ENCODE measurements at places on chromosomes 3 and 15.

- DNase-seq: no peak
Observed at GRCh38 chr15:78070049-78070700, 7.3 kb downstream of the TBC1D2B start.

DNA sequence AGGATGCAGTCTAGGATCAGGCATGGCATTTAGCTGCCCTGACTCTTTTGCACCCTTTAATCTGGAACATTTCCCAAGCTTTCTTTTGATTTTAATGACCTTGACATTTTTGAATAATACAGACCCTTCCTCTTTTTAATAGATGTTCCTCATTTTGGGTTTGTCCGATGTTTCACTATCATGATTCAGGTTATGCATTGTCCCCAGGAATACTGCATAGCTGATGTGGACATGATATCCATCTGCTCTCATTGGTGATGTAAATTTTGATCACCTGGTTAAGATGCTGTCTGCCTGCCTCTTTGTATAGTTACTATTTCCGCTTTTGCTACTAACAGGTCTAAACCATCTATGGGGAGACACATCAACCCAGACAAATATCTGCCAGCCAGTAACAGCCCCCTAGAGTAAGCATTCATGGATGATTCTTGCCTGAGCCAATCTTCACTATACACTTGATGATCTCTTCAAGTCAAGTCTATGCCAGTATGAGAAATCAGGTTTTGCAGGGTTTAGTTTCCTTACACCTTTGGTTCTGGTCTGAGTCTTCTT lies 50.6 kb upstream of the ULK4 start:
- DNase-seq: no peak

GRCh38 chr15:34927726-34928125 lies 41.8 kb downstream of the AQR start:
- no peak for DNase-seq

GRCh38 chr3:54914180-54914579 lies 13.7 kb downstream of the LRTM1 start:
- no peak for DNase-seq

- peak; percentile 57 for DNase-seq
Observed at GRCh38 chr15:79923079-79923514, 26.3 kb upstream of the MTHFS start.

DNA sequence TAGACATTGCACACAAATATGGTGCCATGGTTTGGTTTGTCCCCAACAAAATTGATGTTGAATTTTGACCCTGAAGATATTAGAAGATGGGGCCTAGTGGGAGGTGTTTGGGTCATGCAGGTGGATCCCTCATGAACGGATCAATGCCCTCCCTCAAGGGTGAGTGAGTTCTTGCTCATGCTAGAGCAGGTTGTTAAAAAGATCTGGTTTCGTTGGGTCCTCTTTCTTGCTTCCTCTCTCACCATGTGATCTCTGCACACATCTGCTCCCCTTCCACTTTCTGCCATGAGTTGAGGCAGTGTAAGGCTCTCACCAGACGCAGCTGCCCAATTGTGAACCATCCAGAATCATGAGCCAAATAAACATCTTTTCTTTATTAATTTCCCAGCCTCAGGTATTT lies 87.8 kb upstream of the MDFIC2 start:
- DNase-seq: no peak

DNA sequence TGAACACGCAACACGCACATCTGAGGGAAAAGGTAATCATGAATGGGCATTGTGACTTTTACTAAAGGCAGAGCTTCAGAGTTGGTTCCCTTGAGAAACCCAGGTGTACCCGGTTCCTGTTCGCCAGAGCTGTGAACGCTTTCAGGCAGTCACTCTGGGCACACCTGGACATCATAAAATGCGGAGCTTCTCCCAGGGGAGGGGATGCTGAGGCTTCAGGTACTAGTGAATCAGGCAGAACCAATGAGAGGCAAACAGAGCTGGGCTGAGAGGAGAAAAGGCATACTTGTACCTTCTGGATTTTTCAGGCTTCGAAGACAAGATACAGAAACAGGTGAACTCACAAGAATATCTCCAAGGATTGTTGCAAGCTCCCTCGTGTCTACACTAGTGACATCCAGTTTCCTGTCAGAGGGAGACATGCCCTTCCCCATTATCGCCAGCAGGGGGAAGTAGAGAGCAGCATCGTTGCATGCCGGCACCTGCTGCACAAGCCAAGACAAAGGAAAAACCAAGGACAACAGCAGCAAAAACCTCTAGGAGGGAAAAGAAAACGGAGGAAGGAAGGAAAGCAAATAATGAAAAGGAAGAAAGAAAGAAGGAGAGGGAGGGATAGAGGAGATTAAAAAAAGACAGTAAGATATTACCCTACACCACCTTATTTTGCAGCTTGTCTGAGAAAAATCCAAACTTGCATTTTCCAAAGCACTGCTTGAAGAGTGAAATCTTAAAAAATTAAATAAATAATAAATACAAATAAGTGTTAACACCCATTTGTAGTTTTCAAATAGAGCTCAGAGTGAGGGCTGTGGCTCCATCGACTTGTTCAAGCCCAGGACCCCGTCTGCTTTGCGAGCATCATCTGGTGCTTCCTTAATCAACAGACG lies 2.0 kb downstream of the AHSG start:
- peak; percentile 55 for DNase-seq

DNA sequence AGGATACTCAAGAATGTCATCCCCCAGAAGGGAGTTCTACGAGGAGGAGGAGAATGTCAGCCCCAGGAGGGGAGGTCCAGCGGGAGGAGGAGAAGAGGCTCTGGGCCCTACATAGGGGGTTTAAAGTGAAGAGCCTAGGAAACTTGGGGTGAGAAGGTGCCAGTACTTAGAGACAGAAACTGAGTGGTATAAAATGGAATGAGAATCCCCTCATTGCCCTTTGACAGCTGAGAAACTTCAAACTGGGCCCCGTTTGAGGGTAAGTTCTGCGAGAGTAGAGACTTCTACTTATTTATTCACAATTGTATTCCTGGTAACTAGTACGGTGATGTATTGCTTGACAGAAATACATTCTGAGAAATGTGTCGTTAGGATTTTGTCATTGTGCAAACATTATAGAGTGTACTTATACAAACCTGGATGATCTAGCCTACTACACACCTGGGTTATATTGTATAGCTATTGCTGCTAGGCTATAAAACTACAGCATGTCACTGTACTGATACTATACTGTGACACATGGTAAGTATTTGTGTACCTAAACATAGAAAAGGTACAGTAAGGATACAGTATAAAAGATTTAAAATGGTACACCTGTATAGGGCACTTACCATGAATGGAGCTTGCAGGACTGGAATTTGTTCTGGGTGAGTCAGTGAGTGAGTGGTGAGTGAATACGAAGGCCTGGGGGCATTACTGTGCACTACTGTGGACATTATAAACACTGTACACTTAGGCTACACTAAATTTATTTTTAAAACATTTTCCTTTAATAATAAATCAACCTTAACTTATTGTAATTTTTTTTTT lies 62.0 kb downstream of the TSC22D2 start:
- no peak for DNase-seq

- DNase-seq: no peak
Observed at GRCh38 chr15:100877551-100877950, 2.1 kb upstream of the ALDH1A3 start.

DNA sequence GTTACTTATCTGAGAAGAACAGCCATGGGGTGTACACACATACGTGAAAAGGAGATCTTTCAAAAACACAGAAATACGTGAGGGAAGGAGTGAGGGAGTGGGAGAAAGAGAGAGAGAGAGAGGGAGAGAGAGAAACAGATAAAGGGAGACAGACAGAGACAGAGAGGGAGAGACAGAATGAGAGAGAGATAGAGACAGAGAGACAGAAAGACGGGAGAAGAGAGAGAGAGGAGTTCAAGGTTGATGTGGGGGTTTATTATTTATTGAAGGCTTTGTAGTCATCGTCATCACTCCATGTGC lies 64.0 kb downstream of the CHST2 start:
- no peak for DNase-seq

- no peak for DNase-seq
Observed at GRCh38 chr15:72037321-72037720, 80.6 kb downstream of the MYO9A start.

DNA sequence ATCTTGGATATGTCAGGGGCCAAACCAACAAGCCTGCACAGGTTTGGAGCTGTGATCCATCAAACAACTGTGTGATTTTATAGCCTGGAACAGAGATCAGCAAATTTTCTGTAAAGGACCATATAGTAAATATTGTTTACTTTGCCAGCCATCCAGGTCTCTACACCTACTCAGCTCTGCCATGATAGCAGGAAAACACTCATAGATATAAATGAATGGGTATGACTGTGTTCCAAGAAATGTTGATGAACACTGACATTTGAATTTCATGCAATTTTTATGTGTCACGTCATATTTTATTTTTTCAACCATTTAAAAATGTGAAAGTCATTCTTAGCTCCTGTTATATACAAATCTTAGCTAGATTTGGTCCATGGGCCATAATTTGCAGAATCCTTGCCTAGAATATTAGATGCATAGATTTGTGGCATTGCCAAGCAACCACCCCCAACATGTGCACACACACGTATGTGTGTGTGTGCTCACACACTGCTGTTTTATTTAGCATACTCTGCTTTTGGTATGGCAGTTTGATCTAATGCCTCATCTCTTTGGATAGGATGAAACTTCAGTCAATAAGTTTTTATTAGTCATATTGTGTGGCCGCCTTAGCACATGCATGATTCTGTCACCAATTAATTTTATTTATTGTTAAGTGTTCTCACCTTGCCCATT lies 6.4 kb downstream of the ATXN7 start:
- no peak for DNase-seq

DNA sequence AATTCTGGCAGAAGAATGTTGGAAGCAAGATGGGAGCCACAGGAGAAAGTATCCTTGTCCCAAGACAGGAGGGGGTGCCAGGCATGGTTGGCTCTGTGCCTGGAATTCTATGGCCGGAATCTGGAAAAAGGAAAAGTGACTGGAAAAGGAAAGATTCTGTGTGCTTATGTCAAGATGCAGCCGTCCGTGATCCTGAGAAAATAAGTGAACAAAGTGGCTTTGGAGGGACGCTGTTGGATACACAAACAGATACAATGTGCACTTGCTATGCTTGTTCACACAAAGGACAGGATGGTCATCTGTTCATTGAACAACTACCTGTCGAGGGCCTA lies 28.5 kb upstream of the MUC20 start:
- DNase-seq: no peak

GRCh38 chr15:58738046-58738707 lies 11.3 kb downstream of the ADAM10 start:
- no peak for DNase-seq

- DNase-seq: no peak
Observed at GRCh38 chr3:132283916-132284405, 33.2 kb upstream of the ACP3 start.

GRCh38 chr3:197801891-197802778 lies 11.1 kb downstream of the LRCH3 start:
- DNase-seq: no peak
